ENCODE measurements at places on chromosomes 16 and 17. TPM values are rescaled to one million over a fixed set of nuclear protein-coding genes. Genes with fewer than 3 reads are reported as not detected.

CD300A gene
- 10.4 TPM for total RNA-seq

EVPLL gene
- total RNA-seq: not detected

SECTM1 gene
- 4.2 TPM for total RNA-seq

NOXO1 gene
- not detected for total RNA-seq

KRT36 gene
- not detected for total RNA-seq

PPY gene
- total RNA-seq: not detected

PLA2G10 gene
- not detected for total RNA-seq

ZNF785 gene
- total RNA-seq: 19.2 TPM

PLK1 gene
- 54.7 TPM for total RNA-seq

ZFP3 gene
- 2.0 TPM for total RNA-seq

DNA sequence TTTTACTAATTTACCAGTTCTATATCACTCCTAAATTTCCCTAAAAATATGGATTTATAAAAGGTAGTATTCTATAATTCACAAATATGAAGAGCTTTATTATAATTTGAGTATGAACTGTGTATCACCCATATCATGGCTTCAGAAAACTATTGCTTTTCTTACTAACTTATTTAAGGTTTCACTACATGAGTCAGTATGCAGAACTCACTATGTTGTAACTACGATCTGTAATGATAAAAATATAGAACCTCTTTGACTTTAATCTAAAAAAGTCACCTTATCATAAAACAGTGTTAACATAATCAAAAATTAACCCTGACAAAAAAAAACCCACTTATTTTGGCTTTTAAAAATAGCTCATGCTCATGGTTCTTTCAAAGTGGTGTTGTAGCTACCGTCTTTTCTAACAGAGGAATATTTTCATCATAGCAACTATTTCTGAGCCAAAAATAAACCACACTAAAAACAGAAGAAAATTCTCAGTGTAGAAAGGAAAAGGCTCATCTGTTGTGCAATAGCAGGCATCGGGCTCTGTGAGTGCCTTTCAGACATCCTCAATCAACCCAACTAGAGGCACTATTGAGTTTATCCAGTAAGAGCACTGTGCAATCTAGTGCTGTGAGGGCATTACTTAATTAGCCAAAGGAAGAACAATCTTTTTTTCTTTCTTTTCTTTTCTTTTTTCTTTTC, 42.1 kb downstream of the ITGAM start:
- DNase-seq: no peak

DNA sequence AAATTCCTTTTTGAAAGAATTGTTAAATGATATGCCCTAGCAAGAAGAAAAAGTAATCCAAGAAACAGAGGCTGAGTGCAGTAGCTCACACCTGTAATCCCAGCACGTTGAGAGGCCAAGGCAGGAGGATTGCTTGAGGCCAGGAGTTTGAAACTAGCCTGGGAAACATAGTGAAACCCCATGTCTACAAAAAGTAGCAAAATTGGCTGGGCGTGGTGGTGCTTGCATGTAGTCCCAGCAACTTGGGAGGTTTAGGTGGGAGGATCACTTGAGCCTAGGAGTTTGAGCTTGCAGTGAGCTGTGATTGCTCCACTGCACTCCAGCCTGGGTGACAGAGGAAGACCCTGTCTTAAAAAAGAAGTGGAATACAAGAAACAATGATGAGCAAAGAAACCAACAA, 56.1 kb downstream of the NT5M start:
- DNase-seq: no peak

DNA sequence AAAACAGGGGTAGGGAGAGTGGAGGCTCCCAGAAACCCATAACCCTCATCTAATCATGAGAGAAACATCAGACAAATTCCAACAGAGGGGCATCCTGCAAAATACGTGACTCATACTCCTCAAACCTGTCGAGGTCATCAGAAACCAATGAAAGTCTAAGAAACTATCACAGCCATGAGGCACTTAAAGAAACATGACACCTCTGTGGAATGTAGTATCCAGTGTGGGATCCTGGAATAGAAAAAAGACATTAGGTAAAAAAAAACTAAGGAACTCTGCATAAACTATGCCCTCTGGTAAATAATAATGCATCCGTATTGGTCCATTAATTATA, 16.4 kb downstream of the CDH5 start:
- DNase-seq: no peak

DNA sequence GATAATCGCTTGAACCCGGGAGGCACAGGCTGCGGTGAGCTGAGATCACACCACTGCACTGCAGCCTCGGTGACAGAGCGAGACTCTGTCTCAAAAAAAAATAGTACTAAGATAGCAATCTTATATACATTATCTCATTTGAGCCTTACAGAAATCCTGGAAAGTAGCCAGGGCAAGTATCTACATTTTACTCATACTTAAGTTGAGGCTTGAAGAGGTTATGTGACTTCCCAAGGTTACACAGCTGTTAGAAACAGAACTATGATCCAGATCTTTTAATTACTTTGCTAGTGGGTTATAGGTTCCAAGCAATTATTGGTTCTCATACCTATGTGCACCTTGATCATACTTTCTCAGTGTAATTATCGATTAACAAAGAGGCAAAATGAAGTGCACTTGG, 15.4 kb downstream of the C17orf78 start:
- no peak for DNase-seq

DNA sequence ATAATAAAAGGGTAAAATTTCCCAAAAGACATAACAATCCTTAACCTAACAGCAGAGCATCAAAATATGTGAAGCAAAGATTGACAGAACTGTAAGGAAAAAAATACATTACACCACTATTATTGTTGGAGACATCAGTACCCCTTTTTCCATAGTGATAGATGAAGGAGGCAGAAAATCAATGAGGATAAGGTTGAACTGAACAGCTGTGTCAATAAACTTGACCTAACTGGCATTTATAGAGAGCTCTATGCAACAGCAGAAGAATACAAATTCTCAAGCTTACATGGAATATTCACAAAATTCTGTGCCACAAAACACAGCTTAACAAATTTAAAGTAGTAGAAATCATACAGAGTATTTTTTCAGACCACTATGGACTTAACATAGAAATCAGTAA, 195.0 kb upstream of the ELAC2 start:
- no peak for DNase-seq

GRCh38 chr16:61024180-61024900, 1011.9 kb downstream of the CDH8 start:
- no peak for DNase-seq

GRCh38 chr16:52825892-52826291, 226.8 kb downstream of the CHD9NB start:
- no peak for DNase-seq

GRCh38 chr17:19292377-19292711, 55.2 kb downstream of the EPN2 start:
- no peak for DNase-seq

GRCh38 chr17:65208717-65209116, 71.5 kb downstream of the RGS9 start:
- no peak for DNase-seq

DNA sequence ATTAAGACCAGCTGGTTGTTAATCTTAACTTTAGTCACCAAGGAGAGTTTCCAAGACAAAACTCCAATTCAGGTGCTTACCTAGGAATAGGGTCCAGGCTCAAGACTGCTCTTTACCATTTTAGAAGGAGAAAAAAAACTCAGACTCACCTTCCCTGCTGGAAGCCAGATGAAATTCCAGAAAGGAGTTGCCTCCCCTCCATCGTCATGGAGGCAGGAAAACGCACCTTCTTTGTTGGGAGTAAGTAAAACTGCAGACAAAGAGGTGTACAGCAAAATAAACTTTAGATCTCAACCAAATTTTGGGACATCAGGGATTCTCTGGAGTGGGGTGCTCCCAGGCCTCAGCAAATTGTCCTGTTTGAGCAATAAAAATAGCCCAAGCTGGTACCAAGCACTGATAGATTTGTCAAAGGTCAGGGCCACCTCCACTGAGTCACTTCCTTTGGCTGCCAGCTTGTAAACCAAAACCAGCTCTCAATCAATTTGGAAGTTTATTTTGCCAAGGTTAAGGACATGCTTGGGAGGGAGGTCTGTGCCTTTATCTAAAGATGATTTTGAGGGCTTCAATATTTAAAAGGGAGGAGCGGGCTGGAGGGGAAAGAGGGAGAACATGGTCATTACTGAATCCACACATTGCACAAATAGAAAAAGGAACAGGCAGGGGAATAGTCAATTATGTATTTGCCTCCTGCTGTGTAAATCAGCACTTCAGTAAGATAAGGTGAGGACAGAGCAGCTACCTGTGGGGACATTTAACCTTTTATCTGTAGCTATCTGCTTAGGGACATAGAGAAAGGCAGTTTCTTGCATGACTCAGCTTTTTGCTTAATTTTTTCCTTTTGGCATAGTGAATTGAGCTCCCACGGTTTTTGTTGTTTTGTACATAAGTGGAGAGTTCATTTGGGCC, 1.5 kb upstream of the ALDH3A2 start:
- DNase-seq: no peak

DNA sequence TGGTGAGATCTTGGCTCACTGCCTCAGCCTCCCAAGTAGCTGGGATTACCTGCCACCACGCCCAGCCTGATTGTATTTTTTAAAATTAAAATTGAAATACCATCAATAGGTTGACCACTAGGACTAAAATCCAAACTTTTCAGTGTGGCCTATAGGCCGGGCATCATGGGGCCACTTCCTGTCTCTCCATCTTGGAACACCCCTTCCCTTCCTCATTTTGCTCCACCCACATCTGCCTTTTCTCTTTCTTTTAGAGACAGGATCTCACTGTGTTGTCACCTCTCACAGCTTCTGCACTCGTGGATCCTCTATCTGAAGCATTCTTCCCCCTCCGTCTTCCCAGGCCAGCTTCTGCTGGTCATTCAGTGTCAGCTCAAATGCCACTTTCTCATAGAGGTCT, 57.0 kb downstream of the BMERB1 start:
- DNase-seq: no peak

- DNase-seq: no peak
Observed at GRCh38 chr17:30278032-30278431, 13.7 kb downstream of the BLMH start.

- DNase-seq: no peak
Observed at GRCh38 chr16:50335196-50335958, 33.4 kb downstream of the BRD7 start.

DNA sequence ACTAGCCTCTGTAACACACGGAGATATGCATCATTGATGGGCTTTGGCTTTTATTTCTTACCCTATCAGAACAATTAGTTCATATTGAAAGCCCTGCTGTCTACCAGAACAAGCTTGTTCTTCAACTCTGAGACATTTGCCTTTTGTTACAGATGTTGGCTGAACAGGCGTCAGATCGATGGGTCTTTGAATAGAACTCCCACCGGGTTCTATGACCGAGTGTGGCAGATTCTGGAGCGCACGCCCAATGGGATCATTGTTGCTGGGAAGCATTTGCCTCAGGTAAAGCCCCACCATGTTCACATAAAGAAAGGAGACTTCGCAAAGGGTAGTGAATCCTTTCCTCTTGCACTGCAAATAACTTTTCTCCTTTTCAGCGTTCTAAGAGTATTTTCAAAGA, 232.1 kb downstream of the PHKB start:
- no peak for DNase-seq

GRCh38 chr16:17368951-17369350, 101.8 kb downstream of the XYLT1 start:
- DNase-seq: no peak

- no peak for DNase-seq
Observed at GRCh38 chr16:75632857-75633256, 9.8 kb upstream of the ADAT1 start.

DNA sequence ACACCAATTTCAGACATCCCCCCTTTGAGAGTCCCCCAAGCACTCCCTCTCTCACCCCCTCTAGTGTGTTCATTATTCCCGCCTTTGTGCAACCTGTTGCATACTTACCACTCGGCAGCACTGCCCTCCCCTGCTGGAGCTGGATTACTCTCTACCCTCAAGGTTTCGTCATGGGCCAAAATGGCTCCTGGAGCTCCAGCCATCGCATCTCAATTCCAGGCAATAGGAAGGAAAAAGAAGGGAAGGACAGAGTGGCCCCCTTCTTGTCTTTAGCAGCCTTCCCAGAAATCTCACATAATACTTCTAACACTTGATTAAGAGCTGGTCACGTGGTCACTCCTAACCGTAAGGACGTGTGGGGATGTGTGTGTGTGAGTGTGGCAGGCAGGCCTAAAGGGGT, 20.2 kb downstream of the TMEM186 start:
- no peak for DNase-seq
